ENCODE measurements at places on chromosomes 7 and 10.

- peaks cover 14% of the 10 kb centered on the region for H3K27me3 ChIP-seq
- H3K4me1 ChIP-seq: no peaks in the 10 kb centered on the region
- H3K36me3 ChIP-seq: no peaks in the 10 kb centered on the region
- no peak overlapping the region for H3K27ac ChIP-seq
- no peak for DNase-seq
Measured at GRCh38 chr7:96052860-96053470, 268.9 kb downstream of the SLC25A13 start.

- no peak for DNase-seq
- H3K4me1 ChIP-seq: no peaks in the 10 kb centered on the region
- H3K27ac ChIP-seq: no peak overlapping the region
Measured at GRCh38 chr10:85225311-85225710, 896.9 kb downstream of the CCSER2 start.

GRCh38 chr7:158128572-158128971 lies 459.1 kb downstream of the PTPRN2 start:
- no peak overlapping the region for H3K27ac ChIP-seq
- no peak overlapping the region for H3K4me3 ChIP-seq
- DNase-seq: no peak
- no peaks in the 10 kb centered on the region for H3K4me1 ChIP-seq
- H3K36me3 ChIP-seq: no peaks in the 10 kb centered on the region
- H3K27me3 ChIP-seq: no peaks in the 10 kb centered on the region

DNA sequence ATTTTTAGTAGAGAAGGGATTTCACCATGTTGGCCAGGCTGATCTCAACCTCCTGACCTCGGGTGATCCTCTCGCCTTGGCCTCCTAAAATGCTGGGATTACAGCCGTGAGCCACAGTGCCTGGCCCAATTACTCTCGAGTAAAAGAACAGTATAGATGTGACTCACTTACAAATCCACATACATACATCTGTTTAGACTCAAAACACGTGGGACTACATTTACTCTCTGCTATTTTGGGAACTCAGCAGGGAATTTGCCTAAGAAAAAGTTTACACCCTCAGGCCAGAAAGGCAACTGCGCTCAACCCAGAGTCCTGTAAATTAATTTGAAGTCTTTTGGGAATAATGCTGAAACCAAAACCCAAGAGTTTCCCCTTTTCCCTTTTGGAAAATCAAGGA lies 289.7 kb downstream of the KLF6 start:
- H3K4me1 ChIP-seq: no peaks in the 10 kb centered on the region
- H3K36me3 ChIP-seq: peaks cover 5% of the 10 kb centered on the region
- no peak overlapping the region for H3K27ac ChIP-seq
- DNase-seq: no peak
- H3K27me3 ChIP-seq: peaks cover 15% of the 10 kb centered on the region

DNA sequence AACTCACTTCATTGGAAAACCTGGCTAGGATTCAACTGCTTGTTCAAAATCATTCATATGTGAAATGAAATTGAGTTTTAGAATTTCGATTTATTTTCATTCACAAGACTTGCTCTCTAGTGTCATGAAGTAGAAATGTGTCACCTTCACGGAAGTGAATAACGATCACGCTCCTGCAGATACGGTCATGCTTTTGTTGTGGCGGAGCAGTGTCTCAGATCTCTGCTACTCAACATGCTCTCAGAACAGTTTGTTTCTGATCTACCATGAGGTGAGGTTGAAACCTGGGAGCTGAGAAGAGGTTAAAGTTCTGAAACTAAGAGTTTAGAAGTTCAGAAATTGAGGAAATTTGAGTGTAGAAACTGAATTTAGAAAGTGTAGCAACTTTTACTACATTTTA lies 13.8 kb upstream of the PITRM1 start:
- DNase-seq: no peak
- H3K27ac ChIP-seq: peak overlapping the region; percentile 32
- peaks cover 10% of the 10 kb centered on the region for H3K4me1 ChIP-seq
- H3K36me3 ChIP-seq: no peaks in the 10 kb centered on the region
- peaks cover 6% of the 10 kb centered on the region for H3K27me3 ChIP-seq
- H3K4me3 ChIP-seq: peak overlapping the region; percentile 62

GRCh38 chr7:95915731-95916130 lies 143.4 kb downstream of the DYNC1I1 start:
- H3K27me3 ChIP-seq: peaks cover 19% of the 10 kb centered on the region
- H3K27ac ChIP-seq: no peak overlapping the region
- no peaks in the 10 kb centered on the region for H3K4me1 ChIP-seq
- no peak overlapping the region for H3K4me3 ChIP-seq

GRCh38 chr7:130364451-130364850 lies 15.8 kb upstream of the CPA1 start:
- H3K36me3 ChIP-seq: peaks cover 7% of the 10 kb centered on the region
- H3K27me3 ChIP-seq: no peaks in the 10 kb centered on the region

DNA sequence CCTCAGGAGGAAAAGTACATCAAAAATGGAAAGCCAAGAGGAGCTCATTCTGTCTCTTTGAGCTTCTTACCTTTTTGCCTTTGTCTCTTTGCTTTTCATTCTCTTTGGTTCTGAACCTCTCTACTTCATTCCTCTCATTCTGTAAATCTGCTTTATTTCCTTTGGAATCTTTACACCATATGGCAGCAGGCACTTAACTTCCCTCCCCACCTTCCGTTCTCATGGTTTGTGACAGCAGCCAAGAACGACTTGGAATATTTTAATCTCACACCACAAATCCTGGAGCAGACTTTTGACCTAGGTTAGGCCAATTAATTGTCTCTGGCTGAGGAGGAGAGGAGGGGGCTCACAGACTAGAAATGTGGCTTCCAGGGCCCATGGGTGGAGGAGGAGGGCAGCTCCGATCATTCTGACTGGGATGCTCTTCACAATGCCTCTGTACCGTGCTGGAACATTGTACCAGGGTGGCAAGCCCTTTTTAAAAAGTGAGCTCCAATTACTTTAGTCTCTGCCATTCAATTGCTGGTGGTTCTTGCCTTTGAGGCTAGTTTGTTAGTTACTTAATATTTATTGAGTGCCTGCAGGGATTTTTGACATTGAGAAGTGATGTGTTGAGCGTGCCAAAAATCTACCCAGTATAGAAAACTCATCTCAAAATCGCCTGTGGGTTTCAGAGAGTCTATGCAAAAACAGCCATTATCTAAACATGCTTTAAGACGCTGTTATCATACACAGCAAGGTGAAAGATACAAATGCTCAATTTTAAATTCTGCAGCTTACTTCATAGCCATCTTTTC lies 386.6 kb downstream of the DPP6 start:
- no peak for DNase-seq
- H3K36me3 ChIP-seq: no peaks in the 10 kb centered on the region
- no peak overlapping the region for H3K27ac ChIP-seq
- H3K27me3 ChIP-seq: peaks cover 4% of the 10 kb centered on the region
- no peak overlapping the region for H3K4me3 ChIP-seq

DNA sequence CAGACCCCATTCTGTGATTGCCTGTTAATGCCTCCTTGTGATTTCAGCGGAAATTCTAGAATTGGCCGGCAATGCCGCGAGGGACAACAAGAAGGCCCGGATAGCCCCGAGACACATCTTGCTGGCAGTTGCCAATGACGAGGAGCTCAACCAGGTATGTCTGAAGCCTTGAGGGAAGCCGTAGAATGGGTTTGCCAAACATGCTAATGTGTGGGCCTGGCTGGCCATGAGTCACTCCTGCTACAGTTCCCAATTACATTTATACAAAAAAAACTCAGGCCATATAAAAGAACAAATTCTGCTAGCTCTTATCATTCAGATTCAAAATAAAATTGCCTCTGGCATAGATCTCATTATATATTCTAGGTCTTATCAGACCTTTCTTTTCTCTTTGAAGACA lies 37.4 kb downstream of the MACROH2A2 start:
- H3K4me1 ChIP-seq: peaks cover 43% of the 10 kb centered on the region
- H3K27ac ChIP-seq: no peak overlapping the region
- H3K4me3 ChIP-seq: no peak overlapping the region
- no peak for DNase-seq
- peaks cover 8% of the 10 kb centered on the region for H3K36me3 ChIP-seq
- no peaks in the 10 kb centered on the region for H3K27me3 ChIP-seq

GRCh38 chr7:142614116-142614515 lies 135.2 kb upstream of the PRSS1 start:
- no peaks in the 10 kb centered on the region for H3K27me3 ChIP-seq
- no peak for DNase-seq
- peak overlapping the region; percentile 43 for H3K27ac ChIP-seq
- H3K4me3 ChIP-seq: no peak overlapping the region
- peaks cover 8% of the 10 kb centered on the region for H3K4me1 ChIP-seq

DNA sequence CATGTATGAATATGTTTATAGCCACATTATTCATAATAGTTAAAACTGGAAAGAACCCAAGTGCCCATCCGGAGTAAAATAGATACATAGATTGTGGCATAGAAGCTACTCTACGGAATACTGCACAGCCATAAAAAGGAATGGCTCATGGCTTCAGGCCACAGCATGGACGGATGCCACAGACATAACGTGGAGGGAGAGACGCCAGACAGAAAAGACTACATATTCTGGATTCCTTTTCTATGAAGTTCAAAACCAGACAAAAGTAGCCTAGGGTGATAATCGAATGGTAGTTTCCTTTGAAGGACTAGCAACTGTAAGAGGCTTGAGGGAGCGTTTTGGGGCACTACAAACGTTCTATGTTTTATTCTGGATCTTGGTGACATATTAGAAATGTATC lies 58.9 kb upstream of the FOXI2 start:
- H3K4me3 ChIP-seq: no peak overlapping the region
- H3K4me1 ChIP-seq: no peaks in the 10 kb centered on the region
- no peak overlapping the region for H3K27ac ChIP-seq
- H3K27me3 ChIP-seq: no peaks in the 10 kb centered on the region
- DNase-seq: no peak

DNA sequence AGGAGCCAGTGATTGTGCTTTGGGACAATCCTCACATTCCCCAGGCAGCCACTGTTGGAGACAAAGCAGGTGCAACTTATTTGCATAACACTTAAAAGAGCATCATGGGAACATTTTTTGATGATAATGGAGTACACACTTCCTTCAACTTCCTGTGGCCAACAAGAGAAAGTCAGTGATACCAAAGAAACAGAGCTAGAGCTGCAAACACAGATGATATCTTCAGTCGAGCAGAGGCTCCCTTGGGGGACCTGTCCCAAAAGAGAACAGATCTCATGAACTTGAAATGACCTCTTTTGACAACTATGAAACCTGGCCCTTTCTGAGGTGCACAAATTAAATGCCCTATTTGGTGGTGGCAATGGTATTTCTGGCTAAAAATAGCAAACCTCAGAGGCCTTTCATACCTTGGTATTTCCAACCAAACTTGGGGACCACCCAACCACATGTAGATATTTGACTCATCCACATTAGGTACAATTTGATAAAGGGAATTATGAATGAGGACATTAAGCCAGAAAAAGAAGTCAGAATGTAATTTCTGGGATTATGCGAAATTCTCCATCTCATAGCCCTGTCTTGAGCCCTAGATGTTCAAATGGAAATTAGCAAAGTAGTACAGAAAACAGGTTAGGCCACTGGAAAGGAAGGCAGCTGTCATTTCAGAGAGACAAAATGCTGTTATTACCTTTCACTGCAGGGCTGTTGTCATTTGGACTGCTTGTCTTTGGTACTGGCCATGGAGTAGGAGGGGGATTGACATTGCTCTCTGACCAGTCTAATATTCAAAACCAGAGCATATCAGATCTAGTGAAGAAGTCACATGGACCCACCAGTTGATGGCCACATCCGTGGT lies 146.2 kb downstream of the ICA1 start:
- no peaks in the 10 kb centered on the region for H3K27me3 ChIP-seq
- DNase-seq: no peak
- peak overlapping the region; percentile 67 for H3K4me3 ChIP-seq
- H3K27ac ChIP-seq: peak overlapping the region; percentile 91

GRCh38 chr10:122487174-122487765 lies 25.9 kb downstream of the HTRA1 start:
- no peak overlapping the region for H3K4me3 ChIP-seq
- no peaks in the 10 kb centered on the region for H3K27me3 ChIP-seq
- H3K4me1 ChIP-seq: no peaks in the 10 kb centered on the region
- H3K27ac ChIP-seq: no peak overlapping the region
- no peak for DNase-seq
- H3K36me3 ChIP-seq: no peaks in the 10 kb centered on the region

DNA sequence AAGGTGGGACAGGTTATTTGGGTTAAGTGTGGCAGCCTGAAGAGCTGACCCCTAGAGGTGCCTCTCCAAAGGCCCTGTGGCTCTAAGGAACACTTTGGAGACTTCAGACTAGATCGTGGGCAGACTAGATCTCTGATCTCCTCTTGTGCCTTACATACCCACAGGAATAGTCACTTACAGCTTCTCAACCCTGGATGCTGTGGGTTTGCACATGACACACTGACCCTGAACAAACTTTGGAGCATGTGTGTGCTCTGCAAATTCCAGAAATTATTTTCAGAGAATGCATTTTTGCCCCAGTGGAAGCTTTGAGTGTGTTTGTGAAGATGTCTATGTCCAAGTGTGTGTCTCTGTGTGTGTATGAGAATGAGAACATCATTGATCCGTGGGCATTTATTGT lies 119.6 kb downstream of the EMX2 start:
- DNase-seq: no peak
- no peaks in the 10 kb centered on the region for H3K36me3 ChIP-seq
- peaks cover 29% of the 10 kb centered on the region for H3K27me3 ChIP-seq

- no peaks in the 10 kb centered on the region for H3K36me3 ChIP-seq
- H3K4me1 ChIP-seq: no peaks in the 10 kb centered on the region
- H3K4me3 ChIP-seq: no peak overlapping the region
- no peak overlapping the region for H3K27ac ChIP-seq
Measured at GRCh38 chr7:32670110-32671025, 175.1 kb downstream of the AVL9 start.

- H3K27me3 ChIP-seq: no peaks in the 10 kb centered on the region
- no peak for DNase-seq
- no peak overlapping the region for H3K4me3 ChIP-seq
- H3K36me3 ChIP-seq: no peaks in the 10 kb centered on the region
- H3K27ac ChIP-seq: peak overlapping the region; percentile 63
Measured at GRCh38 chr7:157432541-157432956, 95.7 kb downstream of the DNAJB6 start.

DNA sequence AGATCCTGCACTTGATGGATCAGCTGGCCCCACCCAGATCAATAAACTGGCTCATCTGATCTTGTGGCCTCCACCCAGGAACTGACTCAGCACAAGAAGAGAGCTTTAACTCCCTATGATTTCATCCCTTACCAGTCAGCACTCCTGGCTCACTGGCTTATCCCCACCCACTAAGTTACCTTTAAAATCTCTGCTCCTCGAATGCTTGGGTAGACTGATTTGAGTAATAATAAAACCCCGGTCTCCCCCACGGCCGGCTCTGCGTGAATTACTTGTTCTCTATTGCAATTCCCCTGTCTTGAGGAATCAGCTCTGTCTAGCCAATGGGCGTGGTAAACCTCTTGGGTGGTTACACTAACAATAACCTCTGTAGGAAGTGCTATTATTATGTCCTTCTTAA lies 83.7 kb downstream of the MBL2 start:
- H3K27ac ChIP-seq: no peak overlapping the region
- DNase-seq: no peak
- H3K27me3 ChIP-seq: no peaks in the 10 kb centered on the region
- H3K4me1 ChIP-seq: no peaks in the 10 kb centered on the region

GRCh38 chr7:4712281-4713182 lies 30.4 kb downstream of the FOXK1 start:
- H3K36me3 ChIP-seq: no peaks in the 10 kb centered on the region
- peak overlapping the region; percentile 33 for H3K27ac ChIP-seq
- H3K27me3 ChIP-seq: no peaks in the 10 kb centered on the region
- no peak for DNase-seq
- H3K4me3 ChIP-seq: no peak overlapping the region
- H3K4me1 ChIP-seq: peaks cover 68% of the 10 kb centered on the region

GRCh38 chr10:105149371-105149891 lies 508.3 kb downstream of the SORCS3 start:
- H3K27ac ChIP-seq: no peak overlapping the region
- no peaks in the 10 kb centered on the region for H3K36me3 ChIP-seq
- no peaks in the 10 kb centered on the region for H3K27me3 ChIP-seq
- no peak overlapping the region for H3K4me3 ChIP-seq
- DNase-seq: no peak
